ENCODE measurements at places on chromosomes 13 and 19.

GRCh38 chr13:39099231-39099630 lies 61.0 kb downstream of the NHLRC3 start:
- DNase-seq = no peak

- no peak for DNase-seq
These were observed 6.7 kb downstream of the DDX39A start for GRCh38 chr19:14412324-14412995.

DNA sequence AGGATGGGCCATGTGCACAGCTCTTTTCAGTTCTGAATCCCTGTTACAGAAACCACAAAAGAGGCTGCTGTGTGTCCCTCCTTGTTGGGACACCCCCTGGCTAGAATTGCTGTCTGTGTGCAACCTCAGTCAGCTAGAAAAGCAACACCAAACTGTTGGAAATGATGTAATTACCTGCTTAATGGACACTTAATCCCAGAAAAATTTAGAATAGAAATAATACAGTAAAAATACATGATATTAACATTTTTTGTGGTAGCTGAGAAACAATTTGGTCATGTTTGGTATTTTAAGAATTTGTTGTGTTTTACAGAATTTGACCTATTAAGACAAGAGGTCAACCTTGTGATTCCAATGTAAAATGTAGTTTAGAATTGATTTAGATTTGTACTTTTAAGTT lies 46.8 kb downstream of the FAM124A start:
- DNase-seq = no peak

DNA sequence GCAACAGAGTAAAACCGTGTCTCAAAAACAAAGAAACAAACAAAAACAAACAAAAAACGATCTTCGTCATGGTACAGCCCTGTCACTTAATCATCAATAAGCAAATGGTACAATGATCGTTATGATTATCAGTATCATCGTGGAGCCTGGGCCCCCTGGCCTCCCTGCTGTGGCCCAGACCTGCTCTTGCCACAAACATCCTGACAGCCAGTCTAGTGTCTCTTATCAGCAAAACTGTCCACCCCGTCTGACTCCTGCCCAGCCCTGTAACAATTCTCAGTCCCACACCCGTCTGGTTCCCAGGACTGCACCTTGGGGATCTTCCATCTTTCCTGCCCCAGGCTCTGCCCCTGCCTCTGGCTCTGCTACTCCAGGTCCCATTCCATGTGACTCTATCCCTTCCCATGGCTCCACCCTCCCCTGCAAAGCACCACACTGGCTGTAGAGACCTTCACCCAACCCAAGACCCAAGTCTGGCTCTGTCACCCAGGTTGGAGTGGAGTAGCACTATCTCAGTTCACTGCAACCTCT lies 5.7 kb downstream of the ZNF653 start:
- no peak for DNase-seq

DNA sequence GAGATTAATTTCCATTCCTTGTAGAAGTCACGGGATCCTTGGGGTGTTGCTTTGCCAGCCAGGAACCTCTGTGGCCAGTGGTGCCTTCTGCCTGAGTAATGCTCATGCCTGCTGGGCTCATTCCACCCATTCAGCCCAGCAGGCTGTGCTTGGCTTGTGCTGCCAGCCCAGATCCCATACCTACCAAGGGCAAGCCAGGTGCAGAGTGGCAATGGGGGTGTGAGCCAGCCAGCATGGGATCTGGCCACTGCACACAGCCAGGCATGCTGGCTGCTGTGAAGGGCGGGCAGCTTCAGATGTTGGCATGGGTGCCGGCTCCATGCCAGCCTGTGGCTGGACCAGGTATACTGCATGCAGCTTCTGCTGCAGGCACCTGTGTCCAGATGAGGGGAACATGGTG lies 42.5 kb downstream of the WDFY2 start:
- no peak for DNase-seq

GRCh38 chr19:7101498-7102253 lies 32.2 kb downstream of the ZNF557 start:
- DNase-seq = no peak

DNA sequence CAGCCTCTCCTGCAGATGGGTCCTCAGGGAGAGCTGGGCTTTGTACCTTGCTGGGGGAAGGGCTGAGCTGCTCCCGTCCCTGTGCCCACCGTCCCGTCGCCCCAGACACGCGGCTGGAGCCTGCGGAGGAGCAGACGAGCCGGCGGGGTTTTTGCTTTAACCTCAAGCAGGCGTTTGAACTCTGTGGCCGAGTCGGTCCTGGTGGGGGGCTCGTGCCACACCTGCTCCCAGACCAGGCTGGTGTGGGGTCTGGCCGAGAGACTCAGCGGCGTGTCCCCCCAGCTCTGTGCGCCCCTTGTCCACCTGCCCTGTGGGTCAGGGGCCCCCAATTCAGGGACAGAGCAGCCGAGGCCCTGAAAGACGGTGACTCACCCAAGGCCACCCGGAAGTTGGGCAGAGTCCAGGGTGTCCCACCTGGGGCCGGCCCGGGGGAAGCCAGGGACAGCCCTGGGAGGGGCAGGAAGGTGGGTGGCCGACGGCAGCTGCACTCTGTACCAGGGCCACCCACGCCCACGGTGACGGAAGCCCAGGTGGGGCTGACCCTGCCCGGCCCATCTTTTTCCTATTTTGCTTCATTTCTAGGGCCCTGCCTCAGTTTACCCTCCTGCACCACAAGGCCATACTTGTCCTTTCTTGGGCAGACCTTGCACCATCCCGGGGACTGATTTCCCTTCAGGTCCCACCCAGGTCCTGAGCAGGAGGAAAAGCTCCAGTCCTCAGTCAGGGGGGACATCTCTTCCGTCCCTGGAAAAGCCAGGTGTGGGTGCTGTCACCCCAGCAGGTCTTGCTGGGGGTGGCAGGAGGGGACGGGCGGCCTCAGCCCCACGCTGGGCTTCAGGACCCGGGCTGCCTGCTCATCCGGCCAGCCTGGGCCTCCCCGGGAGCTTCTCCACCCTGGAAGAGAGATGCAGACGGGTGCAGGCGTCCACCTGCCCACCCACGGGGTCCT lies 5.3 kb downstream of the EFNA2 start:
- no peak for DNase-seq

DNA sequence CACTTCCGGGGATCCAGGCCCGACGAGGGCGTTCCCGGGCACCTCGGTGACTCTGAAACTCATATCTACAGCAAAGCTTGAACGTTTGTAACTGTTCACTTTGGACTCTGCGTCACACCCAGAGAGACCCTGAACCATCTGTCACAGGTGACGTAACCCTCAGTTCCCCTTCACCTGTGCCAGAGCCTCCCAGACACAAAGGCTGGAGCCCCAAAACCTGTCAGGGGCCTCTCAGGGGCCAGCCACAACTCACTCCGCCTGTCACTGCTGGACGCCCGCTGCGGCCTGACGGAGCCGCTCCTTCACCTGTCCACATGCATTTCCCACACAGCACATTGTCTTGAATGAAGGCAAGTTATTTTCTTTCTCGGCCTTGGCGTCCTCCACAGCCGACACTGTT lies 8.0 kb downstream of the RASA3 start:
- DNase-seq = no peak

DNA sequence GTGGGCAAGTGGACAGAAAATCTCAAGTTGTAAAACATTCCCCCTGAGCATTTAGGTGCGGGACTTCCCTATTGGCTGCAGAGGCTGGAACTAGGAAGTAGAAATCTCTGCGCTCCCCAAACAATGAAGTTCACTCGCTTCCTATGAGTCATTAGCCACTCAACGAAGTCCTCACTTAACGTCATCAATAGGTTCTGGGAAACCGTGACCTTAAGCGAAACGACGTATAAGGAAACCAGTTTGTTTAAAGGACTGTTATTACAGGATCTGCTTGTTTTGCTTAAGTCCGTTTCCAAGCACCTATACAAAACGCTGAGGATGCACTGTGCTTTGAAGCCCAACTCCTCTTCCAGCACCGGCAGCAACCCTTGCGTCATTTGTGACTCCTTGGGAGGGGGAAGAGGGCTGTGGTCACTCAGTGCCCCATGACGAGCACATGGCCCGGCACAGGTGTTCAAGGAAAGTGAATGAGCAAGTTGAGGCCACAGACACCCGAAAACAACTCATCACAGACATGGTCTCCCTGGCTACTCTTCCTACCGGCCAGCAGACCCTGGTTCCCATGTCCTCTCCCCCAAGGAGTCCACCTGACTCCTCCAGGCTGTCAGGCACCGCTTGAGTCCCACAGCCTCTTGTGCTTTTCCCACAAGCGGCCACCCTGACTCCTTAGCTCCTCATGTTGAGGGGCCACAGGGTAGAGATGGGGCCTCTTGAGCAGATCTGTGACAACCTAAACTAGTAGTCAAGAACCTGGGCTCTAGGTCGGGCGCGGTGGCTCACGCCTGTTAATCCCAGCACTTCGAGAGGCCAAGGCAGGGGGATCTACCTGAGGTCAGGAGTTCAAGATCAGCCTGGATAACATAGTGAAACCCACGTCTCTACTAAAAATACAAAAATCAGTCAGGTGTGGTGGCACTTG lies 4.8 kb downstream of the RPS16 start:
- peak; percentile 45 for DNase-seq

- DNase-seq = no peak
These were observed 307 bp downstream of the JOSD2 start for GRCh38 chr19:50510700-50511068.

- no peak for DNase-seq
These were observed 4.7 kb downstream of the TEX30 start for GRCh38 chr13:102768909-102769308.

DNA sequence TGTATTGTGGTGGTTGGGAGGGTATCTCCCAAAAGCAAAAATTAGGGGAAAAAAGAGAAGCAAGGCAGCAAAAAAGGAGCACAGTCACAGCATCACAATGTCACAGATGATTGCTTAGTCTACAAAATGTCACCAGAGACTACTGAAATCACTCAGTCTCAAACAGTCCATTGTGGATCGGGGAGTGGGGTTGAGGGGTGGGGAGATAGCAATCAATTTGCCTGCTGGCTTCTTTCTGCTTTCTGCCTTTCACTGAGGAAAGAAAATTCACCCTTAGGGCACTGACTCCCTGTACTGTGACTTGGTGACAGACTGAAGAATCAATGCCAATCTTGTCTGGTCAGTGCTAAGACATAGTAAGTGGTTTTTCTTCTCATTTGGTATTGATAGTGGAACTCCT lies 2127.1 kb upstream of the PCDH20 start:
- no peak for DNase-seq

- no peak for DNase-seq
These were observed 3.5 kb upstream of the DLEU7 start for GRCh38 chr13:50846861-50847475.

DNA sequence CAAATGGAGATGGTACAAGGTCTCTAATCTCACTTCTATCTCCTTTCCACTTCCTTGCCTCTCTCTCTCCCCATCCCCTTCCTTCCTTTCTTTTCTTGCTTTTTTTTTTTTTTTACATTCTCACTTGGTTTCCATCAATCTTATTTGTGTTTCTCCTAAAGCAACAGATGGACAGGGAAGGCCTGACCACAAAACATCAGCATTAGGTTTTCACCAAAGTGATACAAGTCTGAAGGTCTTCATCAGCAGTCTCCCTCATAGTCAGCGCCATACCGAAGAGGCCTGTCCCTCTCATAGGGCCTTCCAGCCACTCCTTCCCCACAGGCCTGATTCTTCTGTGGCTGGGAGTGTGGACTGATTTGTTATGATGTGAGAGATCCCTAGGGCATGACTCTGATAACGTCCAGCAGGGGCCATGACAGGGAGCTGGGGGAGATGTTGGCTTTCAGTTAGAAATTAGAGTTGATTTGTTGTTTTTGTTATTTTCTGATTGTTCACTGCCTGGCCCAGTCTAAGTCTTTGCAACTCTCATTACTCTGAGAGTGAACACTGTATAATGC lies 158.7 kb downstream of the SLC7A1 start:
- DNase-seq = no peak

- DNase-seq = no peak
These were observed 5.2 kb downstream of the C13orf46 start for GRCh38 chr13:113968463-113969310.

DNA sequence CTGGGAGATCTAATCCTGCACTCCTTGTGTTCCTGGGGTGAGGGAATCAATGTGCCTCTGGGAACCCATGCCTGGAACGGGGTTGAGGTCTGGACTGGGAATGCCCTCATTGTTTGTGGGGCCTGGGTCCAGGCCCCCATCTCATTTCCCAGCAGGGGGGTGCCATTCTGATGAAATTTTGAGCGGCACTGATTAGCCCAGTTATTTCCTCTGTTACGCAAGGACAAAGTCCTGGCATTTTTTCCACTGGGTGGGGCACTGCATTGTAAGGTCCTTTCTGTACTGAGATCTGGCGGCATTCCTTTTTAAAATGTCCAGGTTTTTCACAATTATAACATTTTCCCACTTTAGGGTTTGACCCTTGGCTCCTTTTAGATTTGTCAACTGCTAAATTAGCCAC lies 14.8 kb downstream of the FPR3 start:
- DNase-seq = no peak

DNA sequence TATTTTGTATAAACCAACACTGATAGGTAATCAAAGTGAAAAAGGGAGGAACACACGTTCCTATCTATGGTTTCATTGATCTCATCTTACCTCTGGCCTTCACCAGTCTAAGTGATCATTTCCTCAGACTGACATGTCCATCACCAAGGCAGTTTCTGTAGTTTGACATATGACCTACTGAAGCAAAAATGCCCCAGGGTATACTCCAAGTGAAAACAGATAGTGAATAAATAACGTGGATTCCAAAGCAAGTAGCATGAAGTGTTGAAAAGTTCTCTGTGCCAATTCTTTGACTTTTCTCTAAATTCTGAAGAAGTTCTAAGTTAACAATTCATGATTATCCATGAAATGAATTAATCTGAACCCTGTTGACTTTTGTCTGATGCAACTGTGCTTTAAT lies 334.2 kb upstream of the SGCG start:
- no peak for DNase-seq

GRCh38 chr13:75372517-75372916 lies 109.5 kb downstream of the TBC1D4 start:
- peak; percentile 19 for DNase-seq

DNA sequence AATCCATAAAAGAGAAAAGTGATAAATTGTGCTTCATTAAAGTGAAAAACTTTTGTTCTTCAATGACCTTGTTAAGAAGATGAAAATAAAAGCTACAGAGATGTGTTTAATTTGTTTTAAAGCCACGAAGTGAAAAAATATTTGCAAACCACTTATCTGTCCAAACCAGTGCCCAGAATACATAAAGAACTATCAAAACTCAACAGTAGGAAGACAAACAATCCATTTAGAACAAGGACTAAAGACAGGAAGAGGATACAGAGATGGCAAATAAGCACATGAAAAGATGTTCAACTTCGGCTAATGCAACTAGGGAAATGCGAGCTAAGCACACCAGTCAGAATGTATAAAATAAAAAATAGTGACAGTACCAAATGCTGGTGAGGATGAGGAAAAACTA lies 15.0 kb downstream of the GJB6 start:
- DNase-seq = no peak

DNA sequence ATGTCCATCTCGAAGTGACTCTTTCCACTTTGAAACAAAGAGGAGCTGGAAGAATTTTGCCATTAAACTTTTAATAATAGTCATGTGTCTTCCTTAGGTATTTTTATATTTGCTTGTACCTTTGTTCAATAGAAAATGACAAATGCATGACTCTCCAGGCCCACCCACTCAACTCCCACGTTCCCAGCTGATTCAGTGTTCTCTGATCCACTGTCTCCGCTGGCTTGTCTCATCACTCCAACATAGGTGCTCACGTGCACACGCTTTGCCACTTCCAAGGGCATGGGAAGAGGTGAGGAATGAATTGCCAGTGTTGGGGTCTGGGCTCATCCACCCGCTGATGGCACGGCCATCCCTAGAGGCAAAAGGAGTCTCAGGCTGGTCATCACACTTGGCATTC lies 24.5 kb downstream of the RASL11A start:
- DNase-seq = no peak

Data from NCI-H2029 treated with DMSO at 0.1 percent for 48 hours (cell line).